ENCODE measurements at places on chromosomes 12 and 14. TPM values are rescaled to one million over a fixed set of nuclear protein-coding genes. Genes with fewer than 3 reads are reported as not detected.

Gene RSRC2
- total RNA-seq, result 79.0 TPM

DNA sequence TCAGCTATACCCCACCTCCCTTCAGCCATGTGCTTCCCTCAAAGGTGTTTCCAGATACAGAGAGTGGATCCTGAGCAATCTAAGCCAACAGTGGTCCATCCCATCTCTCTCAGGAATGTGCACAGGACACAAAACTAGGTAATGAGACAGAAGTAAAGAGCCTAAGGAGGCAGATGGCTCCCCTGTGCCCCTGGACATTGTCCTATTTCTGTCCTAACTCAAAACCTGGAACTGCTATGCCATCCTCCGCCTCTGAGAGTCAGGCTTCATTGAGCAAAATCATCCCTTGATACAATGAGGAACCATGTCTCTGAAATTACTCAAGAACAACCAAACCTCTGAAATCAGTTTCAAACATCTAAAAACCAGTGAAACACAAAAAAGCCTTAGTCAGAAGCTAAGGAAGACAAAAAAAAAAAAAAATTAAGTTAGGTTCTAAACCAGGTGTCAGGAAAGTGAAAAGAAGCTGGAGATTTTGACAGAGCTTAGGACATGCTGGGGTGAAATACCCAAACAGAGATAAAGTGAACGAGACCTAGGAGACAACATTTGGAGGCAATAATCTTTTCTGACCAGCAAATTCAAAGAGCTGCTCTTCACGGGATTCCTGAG, 200.3 kb upstream of the PLEKHG7 start:
- DNase-seq, result no peak

DNA sequence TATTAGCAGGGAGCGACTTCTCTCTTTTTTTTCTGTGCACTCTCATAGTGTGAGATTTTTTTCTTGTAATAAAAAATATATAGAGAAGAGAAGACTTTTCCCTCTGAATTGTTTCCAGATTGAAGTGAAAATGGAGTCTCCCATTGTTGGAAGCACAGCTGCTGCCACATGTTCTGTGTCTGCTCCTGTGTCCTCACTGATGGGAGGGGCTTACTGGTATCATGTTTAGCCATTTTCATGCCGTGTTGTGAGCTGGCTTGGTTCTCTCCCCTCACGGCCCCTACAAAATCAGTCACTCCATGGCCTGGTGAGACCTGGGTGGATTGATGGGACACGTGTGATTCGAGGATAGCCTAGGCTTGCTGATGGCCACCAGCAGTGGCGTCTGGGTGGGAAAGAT, 379.7 kb upstream of the DDHD1 start:
- DNase-seq, result no peak

Gene SLC22A17
- total RNA-seq, result 3.7 TPM

GRCh38 chr12:107126796-107127481, 33.6 kb upstream of the CRY1 start:
- no peak for DNase-seq

- no peak for DNase-seq
Measured at GRCh38 chr12:70154960-70155589, 88.2 kb upstream of the CNOT2 start.

DNA sequence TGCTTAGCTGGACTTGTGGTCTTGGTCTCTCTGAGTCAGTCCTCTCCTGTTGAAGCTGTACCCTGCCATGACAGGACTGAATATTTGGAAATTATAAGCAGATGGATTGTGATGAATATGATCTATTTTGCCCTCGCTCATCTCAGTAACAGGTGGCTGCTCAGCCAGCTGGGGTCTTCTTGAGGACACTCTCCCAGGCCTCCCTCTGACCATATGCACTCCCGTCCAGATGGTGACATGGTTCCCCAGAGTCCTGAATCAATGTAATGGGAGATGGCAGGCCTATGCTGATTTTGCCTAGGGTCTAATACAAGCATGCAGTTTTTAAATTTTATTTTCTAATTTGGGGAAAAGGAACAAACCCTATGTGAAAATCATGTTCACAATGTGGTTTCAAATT, 63.1 kb upstream of the TRHDE start:
- no peak for DNase-seq

DNA sequence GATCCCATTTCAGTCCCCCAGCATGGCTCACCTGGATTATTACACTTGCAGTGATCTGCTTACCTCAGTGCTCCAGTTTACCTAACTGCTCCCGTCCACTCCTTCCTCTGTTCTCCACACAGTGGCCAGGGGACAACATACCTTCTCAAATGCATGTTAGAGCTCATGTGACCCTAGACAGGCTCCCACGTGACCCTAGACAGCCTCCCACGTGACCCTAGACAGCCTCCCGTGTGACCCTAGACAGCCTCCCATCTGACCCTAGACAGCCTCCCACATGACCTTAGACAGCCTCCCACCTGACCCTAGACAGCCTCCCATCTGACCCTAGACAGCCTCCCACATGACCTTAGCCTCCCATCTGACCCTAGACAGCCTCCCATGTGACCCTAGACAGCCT, 226.0 kb upstream of the TMEM132C start:
- DNase-seq, result no peak

GRCh38 chr12:131850856-131851559, 22.8 kb downstream of the MMP17 start:
- no peak for DNase-seq

GRCh38 chr12:94149119-94149780, 873 bp downstream of the PLXNC1 start:
- peak; percentile 84 for DNase-seq

GRCh38 chr14:100054316-100055075, 10.7 kb upstream of the EVL start:
- DNase-seq, result no peak
